Hindlimb muscle (tissue), 1 donor: ENCODE measurements at places on chromosomes 7 and 10.
A peak's percentile ranks its signal among the peaks of the same experiment; 100 is the strongest.

- DNase-seq: no peak
These were observed 71.7 kb upstream of the TPK1 start for GRCh38 chr7:144907577-144907976.

- peak; percentile 16 for DNase-seq
These were observed 276.1 kb downstream of the DNAJB6 start for GRCh38 chr7:157612664-157613561.

- no peak for DNase-seq
These were observed 34.7 kb downstream of the TOMM7 start for GRCh38 chr7:22787951-22788350.

DNA sequence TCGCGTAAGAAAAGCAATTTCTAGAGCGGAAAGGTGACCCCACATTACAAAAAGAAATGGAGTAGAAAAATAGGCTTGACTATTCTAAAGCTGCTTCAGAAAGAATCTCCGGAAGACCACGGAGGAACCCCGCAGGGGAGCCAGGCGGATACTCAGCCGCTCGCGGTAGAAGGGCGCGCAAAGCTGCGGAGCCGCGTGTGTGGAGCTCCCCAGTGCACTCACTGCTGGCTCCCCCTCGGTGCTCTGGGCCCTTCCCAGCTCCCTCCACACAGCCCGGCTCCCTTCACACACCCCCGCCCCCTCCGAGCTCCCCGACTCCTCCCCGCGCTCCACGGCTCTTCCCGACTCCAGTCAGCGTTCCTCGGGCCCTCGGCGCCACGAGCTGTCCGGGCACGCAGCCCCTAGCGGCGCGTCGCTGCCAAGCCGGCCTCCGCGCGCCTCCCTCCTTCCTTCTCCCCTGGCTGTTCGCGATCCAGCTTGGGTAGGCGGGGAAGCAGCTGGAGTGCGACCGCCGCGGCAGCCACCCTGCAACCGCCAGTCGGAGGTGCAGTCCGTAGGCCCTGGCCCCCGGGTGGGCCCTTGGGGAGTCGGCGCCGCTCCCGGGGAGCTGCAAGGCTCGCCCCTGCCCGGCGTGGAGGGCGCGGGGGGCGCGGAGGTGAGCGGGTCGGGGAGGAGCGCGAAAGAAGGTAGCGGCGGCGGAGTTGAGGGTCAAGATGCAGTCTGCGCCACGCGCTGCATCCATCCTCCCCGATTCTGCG lies at the start of gene STEAP2:
TSS of gene STEAP2 (plus strand) at position 350 of the 758 bp plus-strand sequence. CDS start 13,343 bp downstream, outside the sequence.
- peak; percentile 90 for DNase-seq

DNA sequence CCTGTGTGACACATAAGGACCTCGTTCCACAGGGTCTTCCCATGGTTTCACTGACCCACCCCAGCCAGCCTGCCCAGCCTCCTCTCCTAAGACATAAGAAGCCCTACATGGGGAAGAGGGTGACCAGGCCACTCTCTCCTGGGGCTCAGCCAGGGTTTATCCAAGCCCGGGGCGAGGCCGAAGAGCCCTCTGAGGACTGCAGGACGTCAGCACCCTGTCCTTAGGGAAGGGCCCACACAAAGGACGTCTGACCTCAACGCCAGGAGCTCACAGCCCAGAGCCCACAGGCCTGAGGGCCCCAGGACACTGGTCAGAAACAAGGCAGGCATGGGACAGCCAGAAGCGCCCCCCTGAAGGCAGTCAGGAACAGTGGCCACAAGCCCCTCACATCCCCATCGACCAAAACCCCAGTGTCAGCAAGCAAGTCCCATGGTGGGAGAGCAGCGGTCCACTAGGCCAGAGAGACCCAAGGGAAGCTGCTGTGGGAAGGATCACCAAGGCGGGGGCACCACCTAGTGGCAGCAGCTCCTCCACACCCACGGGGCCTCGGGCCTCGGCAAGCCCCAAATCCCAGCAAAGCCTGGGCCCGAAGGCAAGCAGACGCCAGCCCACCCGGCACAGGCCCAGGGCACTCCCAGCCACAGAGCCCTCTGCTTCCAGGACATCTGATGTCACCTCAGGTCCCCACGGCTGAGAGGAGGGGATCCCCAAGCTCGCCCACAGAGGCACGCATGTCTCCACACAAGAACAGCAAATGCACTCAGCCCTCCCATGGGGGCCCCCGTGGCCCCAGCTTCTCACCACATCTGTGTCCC lies 23.4 kb downstream of the MAD1L1 start:
- DNase-seq: peak; percentile 62

GRCh38 chr7:17651863-17652385 lies 288.4 kb downstream of the SNX13 start:
- peak; percentile 81 for DNase-seq

- no peak for DNase-seq
These were observed 61.2 kb downstream of the SEMA3D start for GRCh38 chr7:85125651-85126131.

DNA sequence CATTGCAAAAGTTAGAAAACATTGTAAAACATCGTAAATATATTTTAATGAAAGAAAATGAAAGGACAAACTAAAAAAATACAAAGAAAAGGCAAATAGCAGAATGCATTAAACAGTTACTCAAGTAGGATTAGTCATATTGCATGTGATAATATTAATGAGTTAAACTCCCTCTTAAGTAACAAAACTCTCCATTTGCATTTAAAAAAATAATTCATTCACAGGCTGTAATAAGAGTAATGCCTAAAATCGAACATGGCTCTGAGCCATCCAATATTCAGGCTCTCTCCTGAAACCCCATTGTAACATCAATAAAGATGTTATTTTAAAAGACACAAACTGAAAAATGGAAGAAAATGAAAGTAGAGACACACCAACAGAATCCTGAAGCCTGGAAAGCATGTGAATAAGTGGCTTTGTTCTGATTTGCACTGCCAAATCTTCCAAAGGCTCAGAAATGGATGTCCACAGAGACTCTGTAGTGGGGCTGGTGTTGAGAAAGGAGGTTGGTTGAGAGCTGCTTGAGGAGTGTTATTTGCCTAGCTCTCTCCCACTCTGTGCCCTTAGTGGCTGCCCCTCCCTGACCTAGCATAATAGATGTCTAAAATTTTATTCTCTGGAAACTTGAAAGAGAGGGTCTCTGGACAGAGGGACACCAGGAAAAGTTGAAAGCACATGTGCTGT lies 268.3 kb upstream of the MEOX2 start:
- no peak for DNase-seq

DNA sequence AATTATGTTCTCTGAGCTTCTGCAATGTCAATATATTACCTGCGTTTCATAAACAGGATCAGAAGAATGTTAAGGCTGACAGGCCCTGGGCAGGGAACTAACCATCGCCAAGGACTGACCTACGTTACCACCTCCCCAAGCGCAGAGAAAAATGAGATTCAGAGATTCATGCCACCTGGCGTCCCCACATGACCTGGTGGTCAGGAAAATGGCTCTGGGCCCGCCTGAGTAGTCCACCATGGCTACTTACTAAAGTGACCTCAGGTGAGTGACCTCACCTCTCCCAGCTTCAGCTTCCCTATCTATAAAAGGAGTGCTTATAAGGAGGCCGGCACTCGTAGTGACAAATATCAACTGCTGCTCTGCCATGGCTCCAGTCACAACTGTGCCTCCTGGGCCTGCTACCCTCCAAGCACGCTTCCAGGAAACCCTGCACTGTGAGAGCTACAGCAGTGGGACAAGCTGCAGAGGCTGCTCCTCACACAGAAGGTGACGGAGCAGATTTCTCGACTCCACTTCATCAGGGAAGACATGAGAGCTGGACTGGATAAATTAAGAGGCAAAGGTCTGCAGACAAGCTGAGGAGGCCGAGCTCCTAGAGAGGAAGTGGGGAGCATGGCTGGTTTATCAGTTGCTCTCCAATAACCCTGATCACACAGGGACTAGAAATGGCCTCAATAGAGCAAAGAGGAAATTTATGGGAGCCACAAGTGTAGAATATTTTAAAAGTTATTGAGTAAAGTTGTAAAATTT lies 103.0 kb downstream of the RNF216 start:
- no peak for DNase-seq
